ENCODE measurements at places on chromosomes 4 and X.

- no peak for DNase-seq
These were observed 195.3 kb downstream of the QDPR start for GRCh38 chr4:17316566-17316965.

DNA sequence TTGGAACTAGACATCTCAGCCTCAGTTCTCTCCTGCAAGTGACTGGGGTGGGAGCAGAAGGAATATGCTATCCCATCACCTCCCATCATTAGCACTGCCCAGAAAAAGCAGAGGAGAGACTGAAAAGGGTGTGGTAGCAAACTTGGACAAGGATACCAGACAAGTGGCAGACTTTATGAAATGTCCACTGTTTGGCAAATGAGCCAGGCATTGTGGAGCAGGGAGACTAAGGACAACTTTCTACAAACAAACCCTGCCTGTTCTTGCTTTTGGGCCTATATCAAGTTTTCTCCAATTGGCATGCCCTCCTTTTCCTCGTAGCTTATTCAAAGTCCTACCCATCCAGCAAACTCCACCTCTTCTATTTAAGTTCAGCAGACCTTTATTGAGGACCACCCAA is 41.6 kb downstream of the ZCCHC12 start:
- no peak for DNase-seq

DNA sequence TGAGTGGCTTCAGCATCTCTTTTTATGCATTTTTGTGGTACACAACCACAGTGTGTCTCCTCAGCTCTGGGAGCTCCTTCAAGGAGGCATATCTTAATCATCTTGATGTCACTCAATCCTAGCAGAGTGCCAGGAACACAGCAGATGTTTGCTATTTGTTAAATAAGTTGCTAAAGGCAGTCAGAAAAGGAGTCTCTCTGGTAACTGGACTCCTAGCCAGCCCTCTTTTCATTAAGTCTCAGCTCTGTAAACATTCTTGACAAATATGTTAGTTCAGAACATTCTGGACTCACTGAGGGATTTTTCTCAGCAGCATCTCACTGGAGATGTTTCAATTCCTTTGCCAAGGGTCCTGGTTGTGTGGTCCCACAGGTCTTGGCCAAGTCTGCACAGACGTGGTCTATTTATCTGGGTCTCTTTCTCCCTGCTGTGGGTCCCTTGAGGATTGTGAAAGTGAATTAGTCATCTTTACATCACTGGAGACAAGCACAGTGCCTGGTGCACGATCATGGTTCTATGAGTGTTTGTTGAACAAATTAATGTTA is 20.3 kb upstream of the FAM9C start:
- DNase-seq = peak; percentile 56

DNA sequence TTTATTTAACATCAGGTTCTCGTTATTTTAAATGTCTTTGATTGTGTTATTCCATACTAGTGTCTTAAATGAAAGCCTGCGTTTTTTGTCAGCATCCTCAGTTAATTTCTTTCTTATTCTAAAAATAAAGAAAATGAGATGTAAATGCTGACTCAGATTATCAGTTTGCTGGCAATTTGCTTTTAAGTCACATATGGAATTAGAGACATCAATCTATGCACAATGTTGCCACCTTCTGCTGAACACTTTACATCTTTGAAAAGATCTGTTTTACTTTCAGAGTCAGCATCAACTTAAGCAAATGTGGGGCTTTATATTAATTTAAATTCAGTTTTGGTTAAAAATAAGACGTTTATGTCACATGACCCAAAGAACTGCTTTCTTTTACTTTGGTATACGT is 99.2 kb downstream of the ADGRL3 start:
- DNase-seq = no peak

- DNase-seq = no peak
These were observed 8.1 kb downstream of the COQ2 start for GRCh38 chr4:83276299-83277040.

DNA sequence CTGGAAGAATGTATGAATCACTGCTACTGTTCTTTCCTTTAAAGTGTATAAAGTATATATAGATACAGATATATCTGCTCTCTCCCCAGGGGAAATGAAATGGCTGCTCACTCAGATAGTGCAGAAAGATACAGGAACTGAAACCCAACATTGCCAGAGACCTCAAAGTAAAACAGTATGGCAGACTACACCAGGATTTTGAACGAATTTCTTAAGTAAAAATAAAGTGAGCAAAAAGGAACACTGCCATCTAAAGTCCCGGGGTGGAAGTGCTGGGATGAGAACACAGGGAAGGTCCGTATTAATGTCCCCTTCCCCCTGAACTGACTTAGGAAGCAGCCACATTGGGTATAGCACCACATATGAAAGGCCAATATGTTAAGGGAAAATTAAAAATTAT is 93.4 kb downstream of the TMA16 start:
- DNase-seq = no peak

- no peak for DNase-seq
These were observed 418.6 kb downstream of the INPP4B start for GRCh38 chr4:142427456-142427855.

- no peak for DNase-seq
These were observed 832.5 kb upstream of the GRID2 start for GRCh38 chr4:91471280-91471679.

- no peak for DNase-seq
These were observed 186.7 kb downstream of the LARP7 start for GRCh38 chr4:112823606-112824005.

GRCh38 chr4:8472689-8473197 is 32.2 kb downstream of the TRMT44 start:
- peak; percentile 73 for DNase-seq

DNA sequence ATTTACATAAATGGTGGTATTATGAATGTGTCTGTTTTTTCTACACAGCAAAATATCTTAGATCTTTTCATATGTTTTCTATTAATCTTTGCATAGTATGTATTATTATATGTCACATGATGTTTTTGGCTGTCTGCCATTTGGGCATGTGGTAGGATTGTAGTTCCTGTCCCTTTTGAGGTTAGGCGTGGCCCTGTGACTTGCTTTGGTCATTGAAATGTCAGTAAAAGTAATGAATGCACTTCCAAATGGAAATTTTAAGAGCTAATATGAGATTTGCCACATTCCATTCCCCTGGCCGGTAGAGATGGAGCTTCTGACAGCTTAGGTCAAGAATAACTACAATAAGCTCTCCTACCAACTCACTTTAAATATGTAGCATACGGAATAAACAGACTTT is 45.1 kb downstream of the JADE3 start:
- no peak for DNase-seq

GRCh38 chrX:43646800-43647199 is 9.3 kb upstream of the MAOA start:
- DNase-seq = no peak

GRCh38 chr4:915595-915994 is 16.5 kb downstream of the GAK start:
- no peak for DNase-seq

All from stromal cell of bone marrow (primary cell).